Smooth muscle cell of the coronary artery (primary cell): ENCODE measurements at places on chromosomes 6 and 20. TPM values are rescaled to one million over a fixed set of nuclear protein-coding genes. Genes with fewer than 3 reads are reported as not detected.

Gene SNRNP48
- 8.8 and 24.5 TPM in 2 replicates for total RNA-seq

Gene SERPINB6
- 49.3 and 106 TPM in 2 replicates for total RNA-seq

Gene RCAN2
- total RNA-seq: 1.2 and 7.3 TPM in 2 replicates

Gene EFCAB8
- total RNA-seq: under 0.01 TPM in 2 replicates

Gene TFAP2A
- 0.23 and 1.1 TPM in 2 replicates for total RNA-seq

Gene HMGN3
- 12.8 and 54.4 TPM in 2 replicates for total RNA-seq

Gene CYP39A1
- under 0.01 and 2.1 TPM in 2 replicates for total RNA-seq

Gene CNR1
- 0.45 TPM in 1 of 2 replicates, not detected in the other for total RNA-seq

Gene ANGPT4
- total RNA-seq: not detected in 2 replicates

Gene ALDH8A1
- 0.15 and 0.35 TPM in 2 replicates for total RNA-seq

Gene PDSS2
- 6.4 and 8.4 TPM in 2 replicates for total RNA-seq

Gene TPD52L1
- 5.6 and 24.5 TPM in 2 replicates for total RNA-seq

Gene SLC22A3
- 0.23 and 13.5 TPM in 2 replicates for total RNA-seq

Gene HLA-DRB5
- total RNA-seq: not detected in 2 replicates

Gene KHDRBS2
- total RNA-seq: not detected in 2 replicates

Gene TBXT
- total RNA-seq: not detected in 2 replicates

Gene ALDH5A1
- total RNA-seq: 0.82 and 1.7 TPM in 2 replicates

Gene PDRG1
- 4.4 and 5.3 TPM in 2 replicates for total RNA-seq

Gene BTNL2
- 0.12 TPM in 1 of 2 replicates, not detected in the other for total RNA-seq

Gene TAAR1
- total RNA-seq: not detected in 2 replicates

Gene UBR2
- 19.9 and 26.7 TPM in 2 replicates for total RNA-seq

Gene HLA-DMB
- total RNA-seq: 0.08 and 0.12 TPM in 2 replicates

Gene STMN3
- 2.0 and 6.7 TPM in 2 replicates for total RNA-seq

Gene GINS1
- 1.3 and 3.2 TPM in 2 replicates for total RNA-seq

Gene RRAGD
- 0.68 and 4.9 TPM in 2 replicates for total RNA-seq

Gene RAD21L1
- not detected in 2 replicates for total RNA-seq

Gene AIF1
- not detected in 2 replicates for total RNA-seq

Gene SLC22A7
- not detected in 2 replicates for total RNA-seq

Gene DEFB132
- not detected in 2 replicates for total RNA-seq

Gene PNPLA1
- total RNA-seq: 0.15 TPM in 1 of 2 replicates, not detected in the other

Gene SLC35D3
- total RNA-seq: not detected in 2 replicates
